ENCODE measurements at places on chromosomes 4 and X.

DNA sequence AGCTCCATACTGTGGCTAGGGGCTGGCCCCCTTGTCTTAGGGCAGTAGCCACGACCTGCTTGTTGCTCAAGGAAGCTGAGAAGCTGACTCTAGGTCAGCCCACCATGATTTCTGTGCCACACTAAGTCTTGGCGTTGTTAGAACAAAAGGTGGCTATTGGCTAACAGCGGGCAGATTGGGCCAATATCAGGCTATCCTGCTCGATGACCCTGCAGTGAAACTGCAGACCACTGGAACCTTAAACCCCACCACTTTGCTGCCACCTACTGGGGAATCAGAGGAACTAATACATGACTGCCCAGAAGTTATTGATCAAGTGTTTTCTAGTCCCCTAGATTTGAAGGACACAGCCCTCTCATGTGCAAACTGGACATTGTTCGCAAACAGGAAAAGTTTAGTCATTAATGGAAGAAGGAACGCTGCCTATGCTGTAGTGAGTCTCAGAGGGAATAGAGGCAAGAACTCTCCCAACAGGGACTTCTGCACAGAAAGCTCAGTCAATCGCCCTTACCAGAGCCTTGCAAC lies 17.0 kb upstream of the PAPSS1 start:
- peak; percentile 43 for DNase-seq

DNA sequence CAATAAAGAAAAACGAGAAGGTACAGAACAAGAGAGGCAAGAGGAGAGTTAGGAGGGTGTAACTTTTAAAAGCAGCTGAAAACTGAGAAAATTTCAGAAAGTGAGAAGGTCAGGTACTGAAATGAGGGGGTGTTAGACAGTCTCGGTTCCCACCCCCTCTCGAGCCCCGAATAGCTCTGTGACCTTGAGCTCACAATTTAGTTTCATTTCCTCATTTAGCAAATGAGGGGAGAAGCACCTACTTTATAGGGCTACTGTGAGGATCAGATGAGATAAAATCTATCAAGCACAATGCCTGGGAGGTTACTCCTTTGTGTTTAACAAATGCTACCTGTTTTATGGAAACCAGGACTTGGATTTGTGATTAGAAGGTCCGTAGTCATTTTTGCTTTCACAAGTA lies 4.9 kb downstream of the UGT8 start:
- DNase-seq = no peak

- DNase-seq = no peak
These were observed 2.9 kb downstream of the PCDH18 start for GRCh38 chr4:137529432-137529831.

DNA sequence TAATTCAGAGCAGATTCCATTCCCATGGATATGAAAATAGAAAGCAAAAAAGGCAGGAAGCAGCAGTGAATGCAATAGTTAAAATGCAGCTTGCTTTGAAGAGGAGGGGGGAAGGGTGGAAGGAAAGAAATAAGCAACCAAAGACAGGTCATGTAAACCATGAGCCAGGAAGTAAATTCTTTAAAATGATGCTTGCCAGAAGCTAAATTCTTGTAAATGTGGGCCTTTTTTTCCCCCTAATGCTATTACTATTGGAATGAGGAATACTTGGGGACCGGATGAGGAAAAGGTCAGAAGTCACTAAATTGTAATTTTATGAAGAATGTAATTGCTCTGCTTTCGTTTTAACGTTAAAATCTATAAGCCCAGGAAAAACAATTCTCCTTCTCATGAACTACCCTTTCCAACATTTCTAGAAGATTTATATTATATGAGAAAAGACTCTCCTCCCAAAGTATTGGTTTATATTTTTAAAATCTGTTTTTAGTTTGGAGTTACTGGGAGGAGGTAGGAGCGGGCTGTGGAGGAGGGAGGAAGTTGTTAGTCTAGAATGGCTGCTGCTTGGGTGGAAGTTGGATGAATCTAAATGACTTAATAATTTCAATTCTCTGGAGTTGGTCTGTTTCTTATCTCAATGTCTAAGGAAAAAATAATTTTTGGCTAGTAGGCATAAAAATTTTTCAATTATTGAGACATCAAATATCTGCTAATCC lies 77.6 kb upstream of the PCDH18 start:
- DNase-seq = no peak

DNA sequence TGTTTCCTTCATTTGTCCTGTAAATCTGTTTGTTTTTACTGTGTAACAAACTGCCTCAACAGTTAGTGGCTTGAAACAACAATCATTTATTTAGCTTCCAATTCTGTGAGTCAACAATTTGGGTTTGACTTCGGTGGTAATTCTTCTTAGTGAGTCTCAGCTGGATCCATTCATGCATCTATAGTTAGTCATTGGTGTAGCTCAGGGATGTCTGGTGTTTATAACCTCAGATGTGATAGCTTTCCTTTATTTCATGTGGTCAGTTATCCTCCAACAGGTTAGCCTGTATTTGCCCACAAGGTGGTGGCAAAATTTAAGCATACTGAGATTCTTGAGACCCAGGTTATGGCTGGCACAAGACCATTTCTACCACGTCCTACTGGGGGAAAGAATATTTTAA lies 1267.2 kb downstream of the RAPGEF2 start:
- no peak for DNase-seq

GRCh38 chrX:11138498-11139390 lies 27.6 kb downstream of the HCCS start:
- DNase-seq = no peak

GRCh38 chrX:136572030-136572429 lies 40.0 kb downstream of the VGLL1 start:
- no peak for DNase-seq

DNA sequence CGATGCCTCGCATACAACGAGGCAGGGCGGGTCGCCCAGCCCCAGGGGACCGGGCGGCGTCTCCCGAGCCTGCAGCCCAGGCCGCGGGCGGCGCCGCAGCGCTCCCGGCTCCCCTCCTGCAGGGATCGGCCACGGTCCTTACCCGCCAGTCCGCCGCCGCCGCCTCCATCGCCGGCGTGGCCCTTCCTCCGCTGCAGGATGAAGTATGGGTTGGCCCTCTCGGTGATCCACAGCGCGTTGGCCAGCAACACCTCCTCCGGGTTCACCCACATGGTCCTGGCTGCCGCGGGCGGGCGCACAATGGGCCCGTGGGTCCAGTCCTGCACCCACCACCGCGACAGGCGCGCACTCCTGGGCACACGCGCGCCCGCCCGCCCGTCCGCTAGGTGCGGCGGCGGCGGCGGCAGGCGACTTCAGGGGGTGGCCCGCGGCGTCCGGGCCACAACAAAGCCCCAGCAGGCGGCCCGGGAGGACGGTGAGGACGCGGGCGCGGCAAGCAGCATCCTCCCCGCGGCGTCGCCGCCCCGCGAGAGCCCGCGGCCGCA lies 339 bp downstream of the TBC1D9 start:
- DNase-seq = peak; percentile 28

DNA sequence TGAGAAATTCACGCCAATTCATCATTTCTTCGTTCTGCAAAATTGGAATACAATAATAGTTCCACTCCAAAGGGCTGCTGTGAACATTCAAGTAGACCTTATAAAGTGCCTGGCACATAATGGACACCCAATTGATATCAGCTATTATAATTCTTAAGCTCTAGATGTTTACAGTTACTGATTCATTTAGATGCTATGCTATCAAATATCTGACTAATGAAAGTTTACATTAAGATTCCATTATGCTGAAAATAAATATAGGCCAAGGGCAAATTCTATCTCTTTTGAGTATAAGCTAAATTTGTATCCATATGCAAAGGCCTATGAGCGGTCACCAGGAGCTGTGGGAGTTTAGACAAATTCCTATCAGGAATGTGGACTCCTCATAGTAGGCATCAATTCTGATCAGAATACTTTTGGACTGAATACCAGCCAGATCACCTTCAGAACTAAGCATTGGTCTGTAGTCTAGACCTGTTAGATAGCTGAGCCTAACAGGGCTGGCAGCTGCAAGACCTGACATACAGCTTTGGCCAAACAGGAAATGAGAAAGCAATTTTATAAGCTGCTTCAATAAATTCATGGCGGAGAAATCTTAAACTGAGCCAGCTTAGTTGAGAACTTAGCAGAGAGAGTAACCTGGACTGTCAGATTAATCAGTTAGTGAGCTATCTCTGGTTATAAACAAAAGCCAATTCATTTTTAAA lies 384.3 kb upstream of the ACTRT1 start:
- no peak for DNase-seq

GRCh38 chr4:182560358-182560757 lies 317.2 kb downstream of the TENM3 start:
- no peak for DNase-seq

DNA sequence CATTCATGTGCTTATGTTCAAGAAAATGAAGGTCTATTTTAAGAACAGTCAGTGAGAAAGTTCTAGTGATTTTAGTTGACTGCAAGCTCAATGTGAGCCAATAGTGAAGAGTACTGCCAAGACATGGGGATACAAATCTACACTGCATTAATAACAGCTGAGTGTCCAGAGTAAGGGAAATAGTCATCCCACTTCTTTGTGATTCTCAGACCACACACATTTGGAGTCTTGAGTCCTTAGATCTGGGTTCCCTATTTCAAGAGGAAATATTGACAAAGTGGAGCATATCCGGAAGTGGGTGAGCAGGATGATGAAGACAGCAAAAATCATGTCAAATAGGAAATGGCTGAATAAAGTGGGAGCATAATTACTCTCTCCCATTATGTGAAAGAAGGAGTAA lies 171.1 kb downstream of the LARP7 start:
- no peak for DNase-seq

DNA sequence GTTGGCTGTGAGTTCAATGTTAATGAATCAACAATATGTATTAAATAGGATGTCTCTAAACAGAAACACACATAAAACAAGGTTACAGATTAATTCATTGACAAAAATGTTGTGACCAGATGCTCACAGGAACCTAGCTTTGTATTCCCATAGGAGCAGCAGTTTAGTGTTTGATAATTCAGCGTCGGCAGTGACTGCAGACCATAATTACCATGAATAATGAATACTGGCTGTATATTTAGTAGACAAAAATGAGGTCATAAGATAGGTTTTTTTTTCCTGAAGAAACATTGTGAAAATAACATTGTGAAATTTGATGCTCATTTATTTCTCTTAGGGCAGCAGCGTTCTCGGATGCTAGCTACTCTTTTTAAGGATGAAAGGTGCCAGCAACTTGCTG lies 27.8 kb downstream of the COPS4 start:
- DNase-seq = no peak

DNA sequence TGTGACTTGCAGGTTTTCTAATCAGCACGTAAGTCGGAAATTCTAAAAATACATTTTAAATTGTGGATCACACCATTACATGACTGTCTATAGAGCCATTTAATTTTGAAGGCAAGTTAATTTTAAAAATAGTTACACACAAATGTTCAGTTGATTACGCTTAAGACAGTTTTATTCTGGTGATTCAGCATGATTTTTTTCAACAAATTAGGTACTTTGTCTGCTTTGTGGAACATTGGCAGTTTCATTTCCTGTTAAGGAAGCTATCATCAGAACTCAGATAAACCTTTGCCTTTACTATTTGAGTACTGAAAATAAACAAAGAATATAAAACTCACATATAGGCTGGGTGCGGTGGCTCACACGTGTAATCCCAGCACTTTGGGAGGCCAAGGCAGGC lies 19.5 kb downstream of the SAT1 start:
- DNase-seq = no peak

DNA sequence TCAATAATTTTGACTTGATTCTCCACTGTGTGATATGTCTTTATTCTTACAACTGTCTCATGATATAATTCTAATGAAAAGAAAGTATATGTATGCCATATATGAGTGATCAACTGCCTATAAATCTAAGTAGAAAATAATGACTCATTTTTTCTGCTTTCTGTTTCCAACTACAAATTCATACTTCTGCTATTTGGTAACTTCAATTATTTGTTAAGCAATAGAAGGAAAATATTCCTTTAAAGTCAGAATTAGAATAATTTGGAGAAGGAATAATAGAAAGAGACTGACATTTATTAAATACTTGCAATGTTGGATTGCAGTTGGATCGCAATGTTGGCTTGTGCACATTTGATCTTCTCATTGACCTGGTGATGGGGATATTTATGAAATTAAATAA lies 204.2 kb upstream of the PACRGL start:
- no peak for DNase-seq
